Activated CD8-positive, alpha-beta memory T cell treated with anti-CD3 and anti-CD28 coated beads, Interleukin-2, amount 10 ng/mL, durations not matched to agents 7 days and 5 days (primary cell): ENCODE measurements at places on chromosomes 12 and 14. TPM values are rescaled to one million over a fixed set of nuclear protein-coding genes. Genes with fewer than 3 reads are reported as not detected.

PSMC1 gene
- total RNA-seq = 120 TPM

PLEKHH1 gene
- total RNA-seq = 0.79 TPM

TEX52 gene
- 0.67 TPM for total RNA-seq

KRT78 gene
- total RNA-seq = not detected

BTBD6 gene
- 49.0 TPM for total RNA-seq

NTF3 gene
- total RNA-seq = not detected

FAM181A gene
- not detected for total RNA-seq

TBX3 gene
- not detected for total RNA-seq

ADAMTS20 gene
- total RNA-seq = not detected

CCDC196 gene
- not detected for total RNA-seq

CABP1 gene
- not detected for total RNA-seq

ADCY4 gene
- 3.4 TPM for total RNA-seq

ERP27 gene
- 5.4 TPM for total RNA-seq

CISTR gene
- not detected for total RNA-seq

CORO1C gene
- total RNA-seq = 54.3 TPM

IAPP gene
- not detected for total RNA-seq

CD69 gene
- 104 TPM for total RNA-seq
